ENCODE measurements at places on chromosomes 2 and 18.
A peak's percentile ranks its signal among the peaks of the same experiment; 100 is the strongest.

GRCh38 chr2:10548626-10549025 is 100.5 kb upstream of the ODC1 start:
- no peak for DNase-seq

GRCh38 chr2:127610561-127610960 is 35.4 kb upstream of the GPR17 start:
- DNase-seq: peak; percentile 38

DNA sequence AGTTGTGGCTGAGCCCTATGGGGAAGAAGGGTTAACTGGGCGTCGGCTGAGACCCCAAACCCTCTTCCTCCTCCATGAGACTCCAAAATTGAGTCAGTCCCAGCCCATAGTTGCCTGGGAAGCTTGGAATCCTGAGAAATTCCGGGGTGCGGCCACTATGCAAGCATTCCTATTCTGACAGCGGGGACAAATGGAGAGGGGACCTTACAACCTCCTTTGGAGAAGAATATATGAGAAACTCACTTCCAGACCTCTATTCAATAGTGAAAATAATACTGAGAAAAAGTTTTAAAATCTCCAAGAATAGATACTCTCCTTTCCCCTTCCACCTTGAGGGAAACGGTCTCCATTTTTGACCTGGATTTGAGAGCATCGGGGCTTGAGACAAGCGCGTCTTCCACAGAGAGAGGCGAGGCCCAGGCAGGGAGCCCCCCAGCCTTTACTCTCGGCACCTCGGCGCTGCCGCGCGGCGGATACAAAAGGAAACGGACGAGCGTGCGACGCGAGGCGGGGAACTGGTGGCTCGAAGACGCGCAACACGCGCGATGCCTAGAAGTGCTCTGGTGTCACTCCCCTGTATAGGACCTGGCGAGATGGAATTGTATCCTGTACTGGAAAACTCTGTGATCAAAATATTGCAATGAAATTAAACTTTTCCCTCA is 11.1 kb downstream of the NR4A2 start:
- no peak for DNase-seq

- DNase-seq: no peak
Observed at GRCh38 chr2:45637440-45637839, 14.0 kb upstream of the PRKCE start.

- no peak for DNase-seq
Observed at GRCh38 chr2:205405194-205405593, 277.1 kb upstream of the NRP2 start.

- no peak for DNase-seq
Observed at GRCh38 chr2:43393918-43394317, 167.5 kb upstream of the ZFP36L2 start.

DNA sequence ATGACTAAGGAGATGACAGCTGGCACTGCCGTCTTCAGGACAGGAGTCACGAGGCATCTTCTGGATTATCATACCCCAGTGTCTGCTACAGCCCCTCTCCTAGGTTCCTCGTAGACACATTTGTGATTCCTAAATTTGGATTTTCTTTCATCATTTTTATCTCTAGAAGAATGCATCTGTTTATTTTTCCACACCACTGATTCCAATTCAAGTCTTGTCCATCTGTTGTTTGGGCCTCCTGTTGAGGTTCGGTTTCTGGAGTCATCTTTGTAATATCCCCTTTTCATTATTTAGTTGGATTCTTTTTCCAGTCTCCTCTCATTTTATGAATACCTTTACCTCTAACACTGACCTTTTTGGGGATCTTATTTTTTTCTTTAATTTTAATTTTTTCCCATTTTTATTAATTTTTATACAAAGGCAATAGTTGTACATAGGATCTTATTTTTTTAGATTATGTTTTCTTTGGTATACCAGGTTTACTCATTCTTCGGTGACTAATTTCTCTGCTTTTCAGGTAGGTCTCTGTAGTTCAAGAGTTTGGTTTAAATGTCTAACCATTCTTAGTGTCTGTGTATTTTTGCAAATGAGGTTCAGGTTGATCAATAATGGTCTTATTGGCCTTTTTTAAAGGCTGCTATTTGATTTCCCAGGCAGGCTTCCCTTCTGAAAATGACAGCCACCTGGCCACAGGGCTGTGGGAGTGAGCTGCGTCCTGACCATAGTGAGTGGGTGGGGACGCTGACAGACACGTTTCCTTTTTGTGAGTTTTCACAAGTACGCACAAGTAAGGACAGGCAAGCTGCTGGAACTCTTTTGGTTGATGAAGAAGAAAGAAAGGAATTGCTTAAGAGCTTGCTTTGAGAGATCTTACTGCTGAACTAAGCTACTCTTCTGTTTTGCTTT is 34.5 kb downstream of the FARP2 start:
- DNase-seq: no peak

DNA sequence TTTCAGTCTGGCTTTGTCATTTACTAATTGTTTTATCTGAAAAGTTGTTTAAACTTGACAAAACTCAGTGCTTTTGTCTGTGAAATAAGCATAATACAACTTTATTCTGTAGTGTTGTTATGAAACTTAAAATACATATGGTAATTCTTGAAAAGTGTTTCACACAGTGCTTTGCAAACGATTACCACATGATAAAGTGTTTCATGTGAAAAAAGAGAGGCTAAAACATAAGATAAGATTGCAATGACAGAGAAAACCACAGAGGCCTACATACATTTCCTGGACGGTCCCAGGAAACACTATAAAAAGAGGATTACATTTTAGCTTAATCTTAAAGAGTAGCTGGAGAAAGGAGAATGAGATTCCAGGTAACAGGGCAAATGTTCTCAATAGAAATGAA is 1934.6 kb upstream of the LRRTM1 start:
- DNase-seq: no peak

GRCh38 chr2:108637304-108637669 is 82.0 kb upstream of the RANBP2 start:
- no peak for DNase-seq

DNA sequence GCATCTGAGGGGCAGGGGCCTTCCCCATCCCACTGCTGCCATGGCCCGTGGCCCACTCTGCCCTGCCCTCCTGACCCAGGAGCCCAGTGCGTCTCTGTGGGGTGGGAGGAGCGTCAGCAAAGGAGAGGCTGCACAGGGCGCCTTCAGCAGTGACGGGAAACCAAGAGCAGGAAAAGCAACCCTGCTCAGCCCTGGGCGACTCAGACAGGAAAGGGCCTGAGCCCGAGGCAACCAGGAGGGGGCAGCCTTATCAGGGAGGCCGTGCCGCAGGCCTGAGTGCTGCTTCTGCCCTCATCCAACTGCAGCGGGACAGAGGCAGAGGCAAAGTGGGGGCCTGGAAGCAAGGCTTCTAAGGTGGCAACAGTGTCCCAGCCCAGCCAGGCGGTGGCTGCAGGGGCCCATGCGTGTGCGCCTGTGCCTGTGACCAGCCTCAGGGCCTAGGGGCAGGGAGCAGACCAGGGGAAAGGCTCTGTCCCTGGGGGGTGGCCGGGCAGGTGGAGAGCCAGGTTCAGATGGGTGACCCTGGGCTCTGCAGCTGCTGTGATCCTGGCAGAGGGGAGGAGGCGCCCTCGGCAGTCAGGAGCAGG is 23.3 kb upstream of the ALPI start:
- no peak for DNase-seq

- DNase-seq: no peak
Observed at GRCh38 chr2:236889791-236890704, 195.6 kb upstream of the COPS8 start.

DNA sequence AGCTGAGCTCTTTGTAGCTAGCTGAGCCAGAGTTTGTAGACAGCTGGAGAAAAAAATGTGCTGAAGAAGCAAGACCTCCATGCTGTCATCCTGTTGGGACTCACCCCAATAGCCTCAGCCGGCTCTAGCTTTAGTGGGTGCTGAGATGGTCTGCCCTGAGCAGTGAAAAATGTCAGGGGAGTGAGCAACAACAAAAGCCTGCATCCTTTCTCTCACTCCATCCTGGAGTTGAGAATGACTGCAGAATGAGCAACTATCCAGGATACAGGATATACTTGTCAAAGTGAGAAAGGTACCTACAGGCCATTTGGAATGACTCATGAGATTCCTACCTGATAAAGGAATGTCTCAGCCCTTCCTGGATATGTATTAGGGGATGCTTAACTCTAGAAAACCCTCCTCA is 146.1 kb upstream of the DLX2 start:
- no peak for DNase-seq

- no peak for DNase-seq
Observed at GRCh38 chr2:6952101-6952500, 34.9 kb downstream of the RNF144A start.

- no peak for DNase-seq
Observed at GRCh38 chr2:239081622-239082021, 233.7 kb downstream of the TWIST2 start.

- DNase-seq: no peak
Observed at GRCh38 chr2:23346781-23347180, 38.2 kb upstream of the KLHL29 start.

- no peak for DNase-seq
Observed at GRCh38 chr2:215723631-215724011, 287.8 kb upstream of the FN1 start.

GRCh38 chr2:119293254-119293653 is 69.6 kb downstream of the STEAP3 start:
- no peak for DNase-seq

DNA sequence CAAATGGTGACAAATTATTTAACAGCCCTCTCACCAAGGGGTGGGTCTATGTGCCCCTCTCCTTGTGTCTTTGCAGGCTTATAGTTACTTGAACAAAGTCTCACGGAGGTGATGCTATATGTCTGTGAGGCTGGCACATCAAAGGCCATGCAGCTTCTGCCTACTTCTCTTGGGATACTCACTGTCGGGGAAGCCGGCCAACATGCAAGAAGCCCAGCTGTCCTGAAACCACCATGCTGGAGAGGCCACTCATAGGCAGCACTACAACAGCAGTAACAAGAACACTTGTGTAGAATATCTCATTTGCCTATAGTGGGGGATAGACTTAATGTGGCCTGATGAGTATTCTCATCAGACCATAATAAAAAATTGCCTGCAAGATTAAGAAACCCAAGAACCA is 233.7 kb upstream of the NCKAP5 start:
- DNase-seq: no peak

DNA sequence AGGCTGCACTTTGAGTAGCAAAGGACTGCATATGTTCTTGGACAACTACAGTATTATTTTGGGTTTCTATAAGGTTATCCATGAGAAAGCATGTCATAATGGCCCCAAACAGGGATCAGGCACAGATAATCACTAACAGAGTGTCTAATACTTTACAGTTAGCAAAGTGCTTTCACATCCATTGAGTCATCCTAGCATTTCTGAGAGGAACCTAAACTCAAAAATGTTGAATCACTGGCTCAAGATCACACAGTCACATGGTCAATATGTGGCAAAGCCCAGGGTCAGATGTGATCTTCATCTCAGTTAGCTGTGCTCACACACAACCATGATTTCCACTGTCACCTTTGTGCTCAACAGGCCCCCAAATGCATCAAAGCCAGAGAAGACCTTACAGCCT is 156.1 kb upstream of the VRK2 start:
- DNase-seq: no peak

- no peak for DNase-seq
Observed at GRCh38 chr18:58258692-58259342, 214.8 kb downstream of the NEDD4L start.

- DNase-seq: peak; percentile 90
Observed at GRCh38 chr18:28176948-28177827, at the start of gene CDH2. Gene CDH2, minus strand, starts transcription at chr18:28177130. Its CDS starts 108 bp downstream, at chr18:28177022.

DNA sequence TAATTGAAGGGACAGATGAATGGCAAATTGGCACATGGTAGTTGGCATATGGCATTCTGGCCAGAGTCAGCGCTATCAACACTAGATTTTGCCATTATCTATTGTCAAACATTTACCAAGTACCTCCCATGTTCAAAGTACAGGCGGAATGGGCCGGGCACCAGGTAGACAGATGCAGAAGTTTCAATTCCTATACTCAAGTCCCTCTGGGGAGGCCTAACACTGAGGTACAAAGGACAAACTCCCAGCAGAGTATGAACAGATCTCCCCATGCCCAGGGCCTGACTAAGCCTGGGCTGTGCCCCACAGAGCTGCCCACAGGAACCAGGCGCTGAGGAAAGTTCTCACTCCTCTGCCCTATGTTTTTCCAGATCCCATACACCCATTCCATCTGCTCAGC is 257.5 kb upstream of the KLHL29 start:
- DNase-seq: no peak

DNA sequence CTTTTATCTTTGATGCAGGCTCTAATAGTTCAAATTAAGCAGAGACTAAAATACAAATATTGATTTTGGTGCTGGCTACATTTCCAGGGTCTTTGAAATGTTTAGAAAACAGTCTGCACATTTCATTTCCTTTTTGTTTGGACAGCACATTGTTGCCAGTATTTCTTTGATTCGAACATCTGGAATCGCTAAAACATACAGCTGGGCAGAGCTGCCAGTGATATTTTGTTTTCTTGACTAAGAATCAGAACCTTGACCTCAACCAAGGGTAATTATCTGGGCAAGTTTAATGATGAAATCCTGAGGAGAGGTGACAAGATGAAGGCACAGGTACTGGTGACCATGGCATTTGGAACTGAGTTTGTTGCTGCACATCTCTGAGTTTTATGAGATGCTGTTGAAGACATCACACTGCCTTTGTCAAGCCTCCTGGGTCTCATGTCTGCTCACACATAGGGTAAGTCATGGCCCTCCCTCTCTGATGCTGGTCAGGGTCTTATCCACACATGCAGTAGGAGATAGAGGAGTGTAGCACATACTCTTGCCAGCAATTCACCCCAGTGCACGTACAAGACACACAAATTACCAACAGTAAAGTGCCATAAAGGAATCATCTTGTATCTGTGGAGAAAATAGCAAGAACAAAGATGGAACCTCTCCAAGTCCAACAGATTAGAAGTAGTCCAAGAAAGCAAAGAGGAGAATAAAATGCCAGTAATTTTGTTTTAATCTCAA is 391.9 kb downstream of the RND3 start:
- DNase-seq: no peak

DNA sequence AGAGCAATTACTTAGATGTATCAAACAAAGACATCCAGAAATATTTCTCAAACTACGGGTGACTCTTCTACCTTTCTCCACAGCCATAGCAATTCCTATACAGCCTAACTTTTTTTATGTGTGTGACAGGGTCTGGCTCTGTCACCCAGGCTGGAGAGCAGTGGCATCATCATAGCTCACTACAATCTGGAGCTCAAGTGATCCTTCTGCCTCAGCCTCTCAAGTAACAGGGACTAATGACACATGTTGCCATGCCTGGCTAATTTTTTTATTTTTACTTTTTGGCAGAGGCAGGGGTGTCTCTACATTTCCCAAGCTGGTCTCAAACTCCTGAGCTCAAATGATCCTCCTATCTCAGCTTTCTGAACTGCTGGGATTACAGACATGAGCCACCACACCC is 328.9 kb upstream of the NT5C1B start:
- DNase-seq: no peak

DNA sequence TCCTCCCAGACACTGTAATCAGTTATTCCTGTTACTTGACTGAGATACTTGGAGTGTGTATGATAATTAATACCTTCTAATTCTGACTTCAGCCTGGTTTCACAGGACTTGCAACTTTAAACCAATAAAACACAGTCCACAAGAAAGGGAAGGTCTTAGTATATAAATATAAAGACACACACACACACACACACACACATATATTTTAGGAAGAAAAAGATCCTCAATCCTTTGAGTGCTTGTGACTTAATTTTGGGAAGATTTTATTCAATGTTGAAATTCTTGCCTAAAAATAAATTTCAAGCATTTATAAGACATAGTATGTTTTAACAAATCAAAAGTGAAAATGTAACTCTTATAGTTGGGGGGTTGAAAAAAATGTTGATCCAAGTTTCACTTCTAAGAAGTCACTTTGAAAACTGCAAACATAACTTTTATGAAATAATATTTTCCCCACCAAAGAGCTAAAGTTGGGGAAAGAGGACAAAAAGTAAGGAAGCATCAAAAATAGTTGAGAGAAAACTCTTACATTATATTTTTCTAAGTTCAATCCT is 824 bp upstream of the VPS54 start:
- no peak for DNase-seq
